ENCODE measurements at places on chromosomes 7 and 10.
A peak's percentile ranks its signal among the peaks of the same experiment; 100 is the strongest.

GRCh38 chr7:48090095-48090805, 1.2 kb downstream of the UPP1 start:
- DNase-seq = no peak

DNA sequence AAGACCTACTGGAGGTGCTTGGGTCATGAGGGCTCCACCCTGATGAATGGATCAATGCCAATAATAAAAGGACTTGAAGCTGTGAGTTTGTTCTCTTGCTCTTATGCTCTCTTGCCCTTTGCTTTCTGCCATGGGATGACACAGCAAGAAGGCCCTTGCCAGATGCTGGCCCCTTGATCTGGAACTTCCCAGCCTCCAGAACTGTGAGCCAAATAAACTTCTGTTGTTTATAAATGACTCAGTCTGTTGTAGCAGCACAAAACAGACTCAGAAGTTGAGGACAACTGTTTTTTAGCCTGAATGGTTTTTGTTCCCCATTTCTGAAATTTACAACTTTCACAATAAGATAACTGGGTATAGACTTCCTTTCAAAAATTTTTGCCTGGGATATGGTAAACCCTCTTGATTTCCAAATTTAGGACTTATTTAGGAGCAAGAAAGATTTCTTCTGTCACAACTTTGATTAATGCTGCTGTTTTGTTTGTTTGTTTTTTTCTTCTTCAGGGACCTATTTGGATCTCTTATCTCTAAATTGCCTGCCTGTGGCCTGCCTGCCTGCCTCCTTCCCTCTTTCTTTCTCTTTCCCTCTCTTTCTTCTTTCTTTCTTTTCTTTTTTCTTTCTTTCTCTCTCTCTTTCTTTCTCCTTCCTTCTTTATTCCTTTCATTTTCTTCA, 12.1 kb downstream of the ENTPD1 start:
- no peak for DNase-seq

GRCh38 chr10:109173937-109174336, 749.4 kb downstream of the XPNPEP1 start:
- DNase-seq = no peak

GRCh38 chr10:4590807-4591206, 235.2 kb upstream of the AKR1E2 start:
- no peak for DNase-seq

DNA sequence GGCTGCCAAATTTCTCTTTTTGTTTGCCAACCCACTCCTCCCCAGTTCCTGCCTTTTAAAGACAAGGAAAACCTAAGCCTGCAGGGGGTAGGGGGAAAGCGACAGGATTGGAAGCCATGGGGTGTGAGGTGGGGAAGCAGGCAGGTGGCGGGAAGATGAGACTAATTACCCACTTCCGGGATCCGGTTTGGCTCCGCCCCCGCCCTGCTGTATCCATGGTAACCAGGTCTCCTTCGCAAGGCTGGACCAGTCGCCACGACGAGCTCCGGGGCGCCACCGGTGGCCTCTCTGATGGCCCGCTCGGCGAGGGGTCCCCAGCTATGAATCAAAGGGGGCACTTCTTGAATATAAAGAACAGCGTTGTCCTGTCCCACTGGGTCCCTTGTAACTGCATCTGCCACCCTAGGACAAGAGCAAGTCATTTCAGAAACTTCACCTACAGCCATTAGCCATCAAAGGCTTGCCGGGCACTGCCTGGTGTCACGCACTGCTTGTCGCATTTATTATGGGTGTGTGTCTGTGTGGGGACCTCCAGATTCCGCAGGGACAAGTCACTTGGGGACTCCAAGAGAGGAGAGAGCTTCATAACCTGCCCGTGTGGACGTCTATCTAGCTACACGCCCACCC, 55.4 kb upstream of the LMTK2 start:
- peak; percentile 39 for DNase-seq

GRCh38 chr7:137480824-137481365, 137.4 kb upstream of the PTN start:
- DNase-seq = no peak

DNA sequence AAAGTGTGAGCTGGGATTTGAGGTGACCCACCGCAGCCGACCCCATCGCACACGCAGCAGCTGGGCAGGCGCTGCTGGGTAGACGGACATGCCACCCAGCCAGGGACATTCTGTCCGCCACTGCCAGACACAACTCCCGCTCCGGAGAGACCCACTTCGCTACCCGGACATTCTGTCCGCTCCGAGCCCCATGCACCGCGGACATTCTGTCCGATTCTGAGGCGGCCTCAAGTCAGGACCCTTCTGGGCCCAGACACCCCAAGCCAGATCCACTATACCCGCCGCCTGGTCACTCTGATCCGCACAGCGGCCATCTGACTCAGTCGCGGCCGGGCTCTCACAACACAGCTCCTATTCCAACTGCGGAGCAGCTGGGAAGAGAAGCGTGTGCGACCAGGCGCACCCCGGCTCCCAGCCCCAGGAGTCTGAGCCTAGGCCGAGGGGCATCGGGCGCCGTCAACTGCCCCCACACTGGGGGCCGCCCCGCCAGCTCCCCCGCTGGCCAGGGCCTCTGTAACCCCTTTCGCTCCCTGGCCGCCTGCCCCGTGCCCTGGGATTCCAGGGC, 763 bp downstream of the PITX3 start:
- no peak for DNase-seq

All from activated CD4-positive, alpha-beta T cell treated with anti-CD3 and anti-CD28 coated beads, Interleukin-2, amount 10 ng/mL, durations not matched to agents 7 days and 5 days (primary cell).